ENCODE measurements at places on chromosomes 3 and 15.

GRCh38 chr3:136637176-136637575 is 115.0 kb downstream of the STAG1 start:
- H3K4me1 ChIP-seq: 0 out of 2 replicates have a peak, but pooled peaks cover 5% of the 10 kb centered on the region
- H3K36me3 ChIP-seq: no peaks in the 10 kb centered on the region
- DNase-seq: no peak
- H3K27ac ChIP-seq: no peak overlapping the region

- no peaks in the 10 kb centered on the region for H3K36me3 ChIP-seq
- no peaks in the 10 kb centered on the region for H3K27me3 ChIP-seq
- no peak overlapping the region for H3K4me3 ChIP-seq
- H3K4me1 ChIP-seq: no peaks in the 10 kb centered on the region
Measured at GRCh38 chr15:35973029-35973428, 427.1 kb upstream of the DPH6 start.

- no peak for DNase-seq
- H3K36me3 ChIP-seq: peaks cover 79% of the 10 kb centered on the region
- no peak overlapping the region for H3K4me3 ChIP-seq
- H3K27me3 ChIP-seq: no peaks in the 10 kb centered on the region
Measured at GRCh38 chr15:92934716-92935115, 34.6 kb downstream of the CHD2 start.

- H3K4me1 ChIP-seq: no peaks in the 10 kb centered on the region
- no peaks in the 10 kb centered on the region for H3K36me3 ChIP-seq
- peak; percentile 26 for DNase-seq
Measured at GRCh38 chr3:151171145-151171757, 31.8 kb downstream of the GPR171 start.

- no peaks in the 10 kb centered on the region for H3K36me3 ChIP-seq
- H3K27ac ChIP-seq: no peak overlapping the region
- peak; percentile 61 for DNase-seq
- no peak overlapping the region for H3K4me3 ChIP-seq
Measured at GRCh38 chr15:57345584-57345983, 30.7 kb upstream of the CGNL1 start.

DNA sequence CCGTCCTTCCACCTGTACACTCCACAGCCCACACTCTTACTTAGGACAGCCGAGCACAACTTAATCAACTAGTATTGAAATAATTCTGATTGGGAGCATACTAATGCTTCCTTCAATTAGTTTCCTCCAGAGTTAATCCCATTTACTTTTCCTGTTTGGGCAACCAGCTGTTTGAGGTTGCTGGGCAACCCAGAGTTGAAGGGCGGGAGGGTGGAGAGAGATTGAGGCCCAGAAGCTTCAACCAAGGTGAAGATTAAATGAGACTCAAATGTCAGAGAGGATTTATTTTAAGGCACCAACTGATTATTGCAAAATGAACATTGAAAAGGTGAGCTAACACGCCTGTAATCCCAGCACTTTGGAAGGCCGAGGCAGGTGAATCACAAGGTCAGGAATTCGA is 428.5 kb upstream of the SEMA6D start:
- H3K36me3 ChIP-seq: no peaks in the 10 kb centered on the region
- H3K4me1 ChIP-seq: no peaks in the 10 kb centered on the region
- no peaks in the 10 kb centered on the region for H3K27me3 ChIP-seq
- no peak overlapping the region for H3K27ac ChIP-seq

GRCh38 chr15:55799291-55800212 is 56.6 kb upstream of the PRTG start:
- H3K4me3 ChIP-seq: peak overlapping the region; percentile 42
- peak; percentile 92 for DNase-seq
- peak overlapping the region; percentile 61 for H3K27ac ChIP-seq
- H3K27me3 ChIP-seq: no peaks in the 10 kb centered on the region

DNA sequence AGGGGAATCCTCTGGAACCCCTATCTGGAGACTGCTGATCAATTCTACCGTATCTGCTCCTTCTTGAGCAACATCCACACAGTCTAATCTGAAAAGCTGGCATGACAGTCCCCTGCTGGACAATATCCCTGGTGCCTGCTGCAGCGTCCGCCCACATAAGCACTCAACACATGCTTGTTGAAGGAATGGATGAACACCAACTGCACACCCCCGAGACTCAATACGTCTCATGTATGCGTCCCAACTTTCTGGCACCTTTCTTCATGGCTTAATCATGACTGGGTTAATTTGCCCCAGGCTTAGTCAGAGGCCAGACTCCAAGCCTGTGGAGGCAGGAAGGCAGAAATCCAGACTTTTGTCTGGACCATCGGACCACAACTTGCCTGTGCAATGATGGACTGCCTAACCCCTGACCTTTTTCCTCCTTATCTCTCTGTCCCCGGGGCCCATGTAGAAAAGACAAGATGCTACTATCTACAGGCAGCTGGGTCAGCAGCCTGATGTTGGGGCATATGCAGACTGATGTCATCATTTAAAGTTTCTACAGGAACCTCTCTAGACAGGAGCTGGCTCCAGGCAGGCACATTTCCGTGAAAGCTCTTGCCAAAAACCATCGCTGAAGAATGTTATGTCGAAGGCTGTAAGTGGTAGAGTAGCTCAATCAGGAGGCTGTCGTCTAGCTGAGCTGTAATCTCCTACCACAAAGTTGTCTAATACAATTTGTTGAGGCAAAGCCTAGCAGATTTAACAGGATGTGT is 114.1 kb upstream of the TPM1 start:
- peaks cover 20% of the 10 kb centered on the region for H3K4me1 ChIP-seq
- DNase-seq: peak; percentile 57
- peak overlapping the region; percentile 71 for H3K27ac ChIP-seq
- no peak overlapping the region for H3K4me3 ChIP-seq
- H3K27me3 ChIP-seq: no peaks in the 10 kb centered on the region
- H3K36me3 ChIP-seq: no peaks in the 10 kb centered on the region

Data from SJCRH30 (cell line).